ENCODE measurements at places on chromosomes 7 and 10. TPM values are rescaled to one million over a fixed set of nuclear protein-coding genes. Genes with fewer than 3 reads are reported as not detected.
A peak's percentile ranks its signal among the peaks of the same experiment; 100 is the strongest.

The CYP2C19 gene
- not detected for polyA plus RNA-seq

The SEPTIN7 gene
- polyA plus RNA-seq: 560 TPM

- H3K36me3 ChIP-seq: no peaks in the 10 kb centered on the region
- H3K4me3 ChIP-seq: no peak overlapping the region
- no peak overlapping the region for H3K27ac ChIP-seq
- no peaks in the 10 kb centered on the region for H3K4me1 ChIP-seq
Measured at GRCh38 chr7:14626076-14626475, 276.5 kb downstream of the DGKB start.

GRCh38 chr7:98788966-98789365 lies 80.8 kb downstream of the TMEM130 start:
- no peaks in the 10 kb centered on the region for H3K4me1 ChIP-seq
- no peak overlapping the region for H3K27ac ChIP-seq
- H3K36me3 ChIP-seq: no peaks in the 10 kb centered on the region
- no peaks in the 10 kb centered on the region for H3K27me3 ChIP-seq

GRCh38 chr7:47653550-47654411 lies 71.9 kb upstream of the TNS3 start:
- H3K27me3 ChIP-seq: no peaks in the 10 kb centered on the region
- H3K36me3 ChIP-seq: no peaks in the 10 kb centered on the region

DNA sequence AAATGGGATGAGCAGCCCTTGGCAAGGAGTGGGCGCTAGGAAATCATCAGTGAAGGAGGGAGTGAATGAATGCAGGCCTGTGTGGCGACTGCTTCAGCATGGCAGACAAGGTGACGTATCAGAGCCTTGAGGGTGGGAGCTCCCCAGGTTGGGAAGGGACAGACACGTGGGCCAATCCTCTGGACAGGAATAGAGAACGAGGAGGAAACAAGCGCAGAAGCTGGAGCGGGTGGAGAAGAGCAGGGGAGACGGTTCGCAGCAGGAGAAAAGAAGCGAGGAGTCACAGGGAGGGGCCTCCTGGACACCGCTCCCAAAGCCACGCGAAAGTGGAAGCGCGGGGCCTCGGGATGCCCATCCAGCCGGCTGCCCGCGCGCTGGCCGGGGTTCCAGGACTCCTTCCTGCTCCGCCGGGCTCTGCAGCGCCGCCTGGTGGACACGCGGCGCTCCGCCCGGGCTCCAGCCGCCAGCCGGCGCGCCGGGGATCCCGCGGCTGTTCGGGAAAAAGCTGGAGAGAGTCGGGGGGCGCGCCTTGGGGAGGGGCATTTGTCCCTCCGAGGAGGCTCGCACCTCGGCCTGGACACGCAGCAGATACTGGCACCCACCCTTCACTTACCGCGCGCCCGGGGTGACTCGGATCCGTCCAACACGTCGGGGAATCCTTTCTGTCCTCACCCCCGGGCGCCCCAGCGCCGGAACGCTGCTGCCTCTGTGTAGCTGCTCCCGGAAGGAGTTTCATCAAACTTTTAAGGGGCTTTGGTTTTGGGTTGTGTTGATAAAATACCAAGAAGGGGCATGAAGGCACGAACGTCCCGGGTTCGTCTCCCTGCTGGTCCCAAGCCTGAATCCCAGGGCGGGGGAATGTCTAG lies 6.3 kb downstream of the ZNF503 start:
- H3K4me1 ChIP-seq: no peaks in the 10 kb centered on the region
- peaks cover 6% of the 10 kb centered on the region for H3K36me3 ChIP-seq
- peaks cover 82% of the 10 kb centered on the region for H3K27me3 ChIP-seq
- DNase-seq: peak; percentile 81
- peak overlapping the region; percentile 97 for H3K4me3 ChIP-seq
- peak overlapping the region; percentile 96 for H3K27ac ChIP-seq

DNA sequence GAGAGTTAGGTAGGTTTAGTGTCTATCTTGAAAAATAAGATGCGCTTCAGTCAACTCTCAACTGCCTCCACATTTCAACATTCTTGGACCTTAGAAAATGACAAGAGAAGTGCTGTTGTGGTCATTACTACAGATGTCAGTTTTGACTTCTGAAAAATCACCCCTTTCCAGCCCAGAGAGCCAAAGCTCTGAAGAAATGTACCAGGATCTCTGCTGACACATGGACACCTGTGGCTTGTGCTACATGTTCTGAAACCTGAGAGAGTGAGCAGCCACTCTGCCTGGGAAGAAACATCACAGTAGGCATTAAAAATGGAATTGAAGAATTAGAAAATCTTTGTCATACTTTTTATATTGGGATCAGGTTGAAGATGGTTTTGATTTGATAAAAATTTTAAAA lies 35.9 kb upstream of the FEZF1 start:
- H3K27ac ChIP-seq: no peak overlapping the region
- no peak for DNase-seq
- no peaks in the 10 kb centered on the region for H3K27me3 ChIP-seq
- H3K4me1 ChIP-seq: no peaks in the 10 kb centered on the region

GRCh38 chr10:126945351-126946030 lies 40.3 kb downstream of the DOCK1 start:
- H3K4me1 ChIP-seq: no peaks in the 10 kb centered on the region
- no peaks in the 10 kb centered on the region for H3K36me3 ChIP-seq
- H3K27me3 ChIP-seq: no peaks in the 10 kb centered on the region
- no peak for DNase-seq
- no peak overlapping the region for H3K4me3 ChIP-seq

The NKX2-3 gene
- polyA plus RNA-seq: not detected

DNA sequence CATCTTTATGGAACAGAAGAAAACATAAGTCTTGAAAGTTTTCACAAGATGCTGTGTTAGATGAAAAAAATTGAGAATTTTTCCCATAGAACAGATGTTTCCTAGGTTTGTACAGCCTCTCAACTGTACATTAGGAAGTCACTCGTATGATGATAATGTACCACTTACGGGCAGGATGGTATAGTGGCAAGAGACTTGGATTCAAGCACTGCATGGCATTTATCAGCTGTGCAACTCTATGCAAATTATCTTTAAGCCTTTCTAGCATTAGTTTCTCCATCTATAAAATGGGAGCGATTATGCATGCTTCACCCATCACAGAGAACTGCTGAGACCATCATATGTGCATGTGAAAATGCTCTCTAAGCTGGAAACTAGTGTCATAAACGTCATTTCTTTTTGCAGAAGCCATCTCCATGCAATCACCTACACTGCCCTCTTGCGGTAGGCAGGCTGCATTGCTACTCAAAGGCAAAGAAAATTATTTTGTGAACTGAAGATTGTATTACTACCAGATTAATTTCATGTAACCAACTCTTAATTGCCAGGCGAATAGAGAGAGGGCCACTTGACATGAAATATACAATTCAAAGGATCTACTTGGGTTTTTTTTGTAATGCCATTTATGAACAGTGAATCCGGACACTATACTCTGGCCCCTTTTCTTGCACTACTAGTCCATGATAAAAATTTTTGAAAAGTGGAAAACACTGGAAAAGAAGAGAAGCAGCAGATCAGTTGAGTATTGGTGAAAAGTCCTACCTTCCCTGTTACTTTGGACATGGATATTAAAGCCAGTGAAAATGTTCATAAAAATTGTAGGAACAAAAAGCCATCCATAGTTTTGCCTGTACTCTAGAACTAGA lies 102.3 kb downstream of the JAZF1 start:
- no peaks in the 10 kb centered on the region for H3K27me3 ChIP-seq
- DNase-seq: peak; percentile 73
- peaks cover 26% of the 10 kb centered on the region for H3K4me1 ChIP-seq
- H3K4me3 ChIP-seq: no peak overlapping the region
- H3K27ac ChIP-seq: no peak overlapping the region

- no peak for DNase-seq
- H3K27ac ChIP-seq: no peak overlapping the region
- no peaks in the 10 kb centered on the region for H3K27me3 ChIP-seq
- H3K4me1 ChIP-seq: peaks cover 2% of the 10 kb centered on the region
Measured at GRCh38 chr10:72068126-72068765, 20.1 kb downstream of the SPOCK2 start.

DNA sequence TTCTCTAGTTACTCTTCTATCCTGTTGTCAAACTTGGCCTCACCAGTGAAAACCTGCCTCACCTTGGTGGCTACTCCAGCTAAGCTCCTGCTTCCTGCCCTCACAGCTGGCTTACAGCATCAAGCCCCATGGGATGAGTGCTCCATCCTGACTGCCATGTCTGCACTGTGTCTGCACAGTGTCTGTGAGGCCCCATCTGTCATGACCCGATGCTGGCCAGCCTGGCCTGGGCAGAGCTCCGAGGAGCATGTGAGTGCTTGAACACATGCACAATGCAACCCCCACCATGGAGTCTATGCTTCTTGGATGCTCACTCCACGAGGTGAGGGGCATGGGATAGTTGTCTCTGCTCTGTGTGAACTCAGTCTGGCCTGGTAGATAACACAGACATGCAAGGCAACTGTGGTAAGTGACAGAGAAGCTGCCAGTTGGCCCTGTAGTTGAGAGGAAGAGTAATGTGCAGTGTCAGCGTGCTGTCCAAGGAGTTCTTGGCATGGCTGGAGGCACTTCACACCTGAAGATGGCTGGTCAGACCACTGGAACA lies 207.1 kb upstream of the ZNF32 start:
- no peak overlapping the region for H3K4me3 ChIP-seq
- H3K36me3 ChIP-seq: no peaks in the 10 kb centered on the region
- H3K27me3 ChIP-seq: no peaks in the 10 kb centered on the region
- H3K27ac ChIP-seq: no peak overlapping the region

DNA sequence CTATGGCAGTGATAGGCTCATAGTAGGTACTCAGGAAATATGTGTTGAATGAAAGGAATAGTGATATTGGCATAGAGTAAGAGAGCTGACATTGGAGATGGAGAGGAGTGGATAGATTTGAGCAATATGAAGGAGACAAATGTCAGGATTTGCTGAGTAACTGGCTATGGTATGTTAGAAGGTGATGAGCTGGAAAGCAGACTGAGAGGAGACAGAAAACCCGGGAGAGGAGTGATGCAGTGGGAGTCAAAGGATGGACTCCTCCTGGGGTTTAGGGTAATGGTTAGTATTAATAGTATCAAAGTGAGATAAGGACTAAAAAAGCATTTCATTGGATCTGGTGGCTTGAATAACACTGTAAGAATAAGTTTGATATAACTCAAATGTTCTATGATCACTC lies 64.8 kb downstream of the CD36 start:
- H3K27me3 ChIP-seq: no peaks in the 10 kb centered on the region
- no peaks in the 10 kb centered on the region for H3K4me1 ChIP-seq
- H3K4me3 ChIP-seq: no peak overlapping the region
- no peak overlapping the region for H3K27ac ChIP-seq

DNA sequence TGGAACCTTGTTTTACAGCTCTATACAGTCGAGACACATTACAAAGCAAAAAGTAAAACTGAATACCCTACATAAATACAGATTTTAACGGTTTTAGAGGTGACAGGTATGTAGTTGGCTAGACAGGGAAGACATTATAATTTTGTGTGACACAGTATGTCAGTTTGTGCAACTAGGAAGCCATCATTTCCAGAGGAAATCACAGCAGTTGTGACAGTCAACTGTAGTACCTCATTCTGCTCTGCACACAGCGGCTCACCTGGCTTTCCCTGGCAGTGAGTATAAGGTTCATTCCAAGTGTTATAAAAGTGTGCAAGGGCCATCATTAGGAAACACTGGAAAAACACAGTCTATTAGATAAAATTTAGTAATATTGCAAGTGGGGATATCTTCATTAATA lies 501.6 kb upstream of the PHF14 start:
- H3K4me1 ChIP-seq: no peaks in the 10 kb centered on the region
- no peak overlapping the region for H3K4me3 ChIP-seq
- no peak overlapping the region for H3K27ac ChIP-seq
- H3K27me3 ChIP-seq: no peaks in the 10 kb centered on the region

DNA sequence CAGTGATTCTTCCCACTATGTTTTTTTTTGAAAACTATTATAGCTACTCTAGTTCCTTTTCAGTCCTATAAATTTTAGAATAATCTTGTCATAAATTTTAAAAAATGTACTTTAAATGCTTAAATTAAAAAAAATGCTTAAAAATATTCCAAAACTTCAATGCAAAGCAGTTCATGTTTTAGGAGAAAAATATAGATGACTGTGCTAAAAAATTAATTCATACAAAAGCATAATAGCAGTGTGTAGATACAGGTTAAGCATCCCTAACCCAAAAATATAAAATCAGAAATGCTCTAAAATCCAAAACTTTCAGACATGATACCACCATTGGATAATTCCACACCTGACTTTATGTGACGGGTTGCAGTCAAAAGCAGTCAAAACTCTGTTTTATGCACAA lies 12.8 kb downstream of the STEAP4 start:
- H3K4me1 ChIP-seq: no peaks in the 10 kb centered on the region
- no peaks in the 10 kb centered on the region for H3K27me3 ChIP-seq
- no peak overlapping the region for H3K27ac ChIP-seq

GRCh38 chr7:31192986-31193385 lies 140.9 kb downstream of the ADCYAP1R1 start:
- H3K4me3 ChIP-seq: no peak overlapping the region
- DNase-seq: peak; percentile 80
- no peaks in the 10 kb centered on the region for H3K4me1 ChIP-seq
- H3K27me3 ChIP-seq: peaks cover 13% of the 10 kb centered on the region
- no peaks in the 10 kb centered on the region for H3K36me3 ChIP-seq
- H3K27ac ChIP-seq: no peak overlapping the region

The PLAU gene
- 4.0 TPM for polyA plus RNA-seq

GRCh38 chr10:114648368-114648767 lies 9.7 kb downstream of the ABLIM1 start:
- no peaks in the 10 kb centered on the region for H3K36me3 ChIP-seq
- peaks cover 7% of the 10 kb centered on the region for H3K4me1 ChIP-seq
- H3K27ac ChIP-seq: no peak overlapping the region
- DNase-seq: no peak

DNA sequence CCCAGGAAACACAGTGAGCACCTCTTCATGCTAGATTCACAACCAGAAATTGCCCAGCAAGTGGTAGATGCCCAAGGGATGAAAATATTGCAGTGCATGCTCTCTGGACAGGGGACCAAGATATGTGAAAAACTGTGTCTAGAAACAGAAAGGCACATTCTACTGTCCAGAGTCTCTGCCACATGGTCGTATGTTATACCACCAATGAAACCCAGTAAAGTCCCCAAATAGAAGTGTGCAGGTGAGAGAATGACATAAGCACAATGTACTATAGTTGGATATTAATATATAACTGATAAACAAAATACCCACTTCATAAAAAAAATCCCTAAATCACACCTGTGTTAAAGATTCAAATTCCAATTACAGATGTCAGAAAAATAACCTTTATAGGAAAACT lies 43.8 kb downstream of the RASGEF1A start:
- no peak for DNase-seq
- H3K36me3 ChIP-seq: no peaks in the 10 kb centered on the region
- H3K27me3 ChIP-seq: peaks cover 52% of the 10 kb centered on the region
- H3K4me1 ChIP-seq: no peaks in the 10 kb centered on the region
- H3K4me3 ChIP-seq: no peak overlapping the region

GRCh38 chr7:150686030-150686631 lies 625 bp downstream of the GIMAP2 start:
- H3K27me3 ChIP-seq: no peaks in the 10 kb centered on the region
- no peaks in the 10 kb centered on the region for H3K36me3 ChIP-seq
- H3K4me3 ChIP-seq: no peak overlapping the region
- no peaks in the 10 kb centered on the region for H3K4me1 ChIP-seq
- no peak for DNase-seq

Data from cardiac muscle cell (in vitro differentiated cells and primary cell).